SJCRH30 (cell line): ENCODE measurements at places on chromosomes 3 and 15. TPM values are rescaled to one million over a fixed set of nuclear protein-coding genes. Genes with fewer than 3 reads are reported as not detected.

- DNase-seq: no peak
These were observed 78.8 kb downstream of the WNT5A start for GRCh38 chr3:55408193-55408826.

- no peak for DNase-seq
These were observed 258.1 kb upstream of the MCTP2 start for GRCh38 chr15:93973287-93973686.

The ITIH1 gene
- total RNA-seq: 0.04 TPM in 1 of 2 replicates, not detected in the other

DNA sequence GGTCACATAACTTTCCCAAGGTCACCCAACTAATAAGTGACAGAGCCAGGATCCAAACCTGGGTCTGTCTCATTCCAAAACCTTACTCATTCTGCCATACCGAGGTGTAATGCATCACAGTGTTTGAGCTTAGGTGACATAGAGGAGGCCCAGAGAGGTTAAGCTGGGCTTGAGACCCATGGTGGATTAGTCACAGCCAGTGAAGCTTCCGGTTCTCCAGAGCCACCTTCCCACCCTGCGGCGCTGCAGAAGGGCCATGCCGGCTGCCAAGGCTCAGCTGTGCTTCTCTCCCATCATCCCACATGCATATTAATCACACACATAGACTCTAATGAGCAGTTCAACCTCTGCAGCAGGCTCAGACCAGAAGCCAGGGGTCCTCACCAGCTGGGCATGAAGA, 42.2 kb downstream of the SPSB4 start:
- DNase-seq: peak; percentile 89

The NR2E3 gene
- total RNA-seq: 4.5 and 8.8 TPM in 2 replicates

The TGM5 gene
- not detected in 2 replicates for total RNA-seq

The GPR149 gene
- total RNA-seq: not detected in 2 replicates

GRCh38 chr3:71146673-71147072, 436.9 kb downstream of the FOXP1 start:
- DNase-seq: no peak

GRCh38 chr15:32844118-32844711, 126.4 kb downstream of the GREM1 start:
- peak; percentile 69 for DNase-seq

- no peak for DNase-seq
These were observed 147.9 kb downstream of the SST start for GRCh38 chr3:187522293-187522692.

The MTMR10 gene
- total RNA-seq: 10.6 and 11.4 TPM in 2 replicates

- no peak for DNase-seq
These were observed 70.3 kb downstream of the SLMAP start for GRCh38 chr3:57826245-57826951.

GRCh38 chr3:156417559-156418132, 137.3 kb downstream of the SSR3 start:
- DNase-seq: no peak

The ATP13A4 gene
- total RNA-seq: 0.18 and 0.49 TPM in 2 replicates

The SHC4 gene
- total RNA-seq: 1.2 and 1.8 TPM in 2 replicates

The ARL14 gene
- total RNA-seq: not detected in 2 replicates

The MESD gene
- total RNA-seq: 20.5 and 22.1 TPM in 2 replicates

GRCh38 chr3:124633524-124633923, 96.7 kb upstream of the UMPS start:
- DNase-seq: no peak

DNA sequence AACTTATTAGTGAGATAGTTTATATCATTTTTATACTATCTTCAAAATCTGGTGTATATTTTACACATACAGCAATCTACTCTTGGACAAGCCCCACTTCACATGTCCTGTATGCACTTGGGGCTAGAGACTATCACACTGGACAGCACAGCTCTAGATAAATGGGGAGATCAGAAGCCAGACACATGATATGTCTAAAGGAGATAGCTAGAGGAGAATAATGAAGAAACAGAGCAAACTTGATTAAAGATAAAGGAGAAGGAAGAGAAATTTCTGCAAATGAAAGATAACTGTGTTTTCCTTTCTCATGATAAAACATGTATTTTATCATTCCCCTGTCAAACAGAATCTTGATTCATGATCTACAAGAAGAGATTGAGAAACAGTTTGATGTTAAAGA, 13.0 kb downstream of the CPA3 start:
- DNase-seq: no peak

GRCh38 chr3:116524453-116525210, 79.3 kb upstream of the LSAMP start:
- DNase-seq: no peak

- no peak for DNase-seq
These were observed 118.3 kb upstream of the NEO1 start for GRCh38 chr15:72933976-72934375.

DNA sequence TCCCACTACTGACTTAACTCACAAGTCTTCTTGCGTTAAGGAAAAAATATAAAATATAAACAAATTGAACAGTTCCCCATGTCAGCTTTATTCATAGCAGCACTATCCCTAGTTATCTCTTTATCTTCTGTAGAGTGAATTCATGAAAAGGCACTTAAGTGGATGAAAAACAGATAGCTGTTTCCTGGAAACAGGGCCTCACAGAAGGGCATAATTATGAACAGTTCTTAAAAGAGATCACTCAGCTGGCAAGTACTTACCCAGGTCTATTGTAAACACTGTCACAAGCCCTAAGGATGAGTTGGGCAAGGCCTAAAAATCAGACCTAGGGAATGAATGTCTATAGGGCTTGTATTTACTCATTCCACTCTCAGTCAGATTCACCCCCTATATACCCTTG, 10.7 kb downstream of the MB21D2 start:
- no peak for DNase-seq

- no peak for DNase-seq
These were observed 16.1 kb downstream of the PAQR9 start for GRCh38 chr3:142947352-142947751.

DNA sequence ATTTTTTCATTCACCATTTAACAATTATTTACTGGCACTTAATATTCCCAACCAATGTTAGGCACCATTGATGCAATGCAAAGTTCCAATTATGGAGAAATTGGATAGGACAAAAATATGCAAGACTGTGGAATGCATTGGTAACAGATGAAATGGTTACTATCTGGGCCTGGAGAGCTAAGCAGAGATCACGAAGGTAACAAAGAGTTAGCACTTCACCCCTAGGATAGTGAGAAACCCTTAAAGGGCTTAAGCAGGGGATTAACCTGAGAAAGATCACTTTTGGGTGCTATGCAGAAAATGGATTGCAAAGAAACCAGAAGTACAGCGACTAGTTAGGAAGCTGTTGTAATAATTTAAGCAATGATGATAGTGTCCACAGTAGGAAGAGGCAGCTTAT, 129.6 kb upstream of the GPR149 start:
- no peak for DNase-seq

DNA sequence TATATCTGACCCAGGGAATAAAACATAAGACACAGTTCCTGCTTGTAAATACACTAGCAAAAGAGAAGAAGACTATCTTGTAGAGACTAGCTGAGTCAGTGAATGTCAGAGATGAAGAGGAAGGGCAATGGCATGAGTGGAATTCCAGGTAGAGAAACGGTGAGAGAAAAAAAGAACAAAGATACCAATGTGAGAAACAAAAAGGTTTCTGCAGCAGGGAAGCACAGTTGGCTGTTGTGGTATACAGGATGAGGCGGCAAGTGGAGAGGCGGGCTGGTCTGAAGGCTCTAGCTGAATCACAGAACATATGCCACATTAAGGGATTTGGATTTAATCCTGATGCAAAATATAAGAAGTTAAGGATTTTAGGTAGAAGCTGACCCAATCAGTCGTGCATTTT, 17.1 kb upstream of the TASOR start:
- no peak for DNase-seq

DNA sequence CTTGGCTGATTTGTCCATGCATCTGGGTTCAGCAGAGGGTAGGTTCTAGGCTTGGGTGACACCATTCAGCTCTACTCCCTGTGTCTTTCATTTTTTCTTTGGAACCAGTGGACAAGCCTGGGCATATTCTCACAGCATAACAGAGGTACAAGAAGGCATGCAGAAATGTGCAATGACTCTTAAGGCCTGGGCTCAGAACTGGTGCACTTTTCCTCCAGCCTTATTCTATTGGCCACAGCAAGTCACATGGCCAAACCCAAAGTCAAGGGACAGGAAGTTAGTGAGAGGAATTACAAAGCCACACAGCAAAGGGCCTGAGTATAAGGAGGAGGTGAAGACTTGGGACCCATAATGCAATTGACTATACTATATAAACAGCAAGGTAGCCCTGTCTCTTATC, 200.9 kb upstream of the CTDSPL start:
- DNase-seq: no peak

- peak; percentile 21 for DNase-seq
These were observed 102.2 kb downstream of the CD47 start for GRCh38 chr3:107988460-107989175.

DNA sequence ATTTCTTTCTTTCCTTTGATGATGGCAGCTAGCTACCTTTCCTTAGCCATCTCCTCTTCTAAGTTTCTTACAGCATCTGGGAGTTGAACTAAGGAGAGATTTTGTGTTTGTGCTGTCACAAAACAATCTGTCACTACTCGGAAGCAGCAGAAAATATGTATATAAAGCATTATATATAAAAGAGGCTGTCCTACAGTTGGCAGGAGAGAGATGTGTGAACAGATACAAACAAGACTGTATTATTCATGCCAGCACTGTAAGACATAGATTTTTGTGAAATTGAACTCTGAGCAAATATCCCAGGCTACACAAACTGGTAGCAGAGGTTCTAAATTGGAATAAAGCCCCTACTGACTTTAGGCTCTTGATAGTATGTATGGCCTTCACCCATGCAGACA, 577.5 kb upstream of the NECTIN3 start:
- no peak for DNase-seq

- no peak for DNase-seq
These were observed 35.7 kb upstream of the GRAMD1C start for GRCh38 chr3:113802795-113803455.

- no peak for DNase-seq
These were observed 7.9 kb downstream of the FSIP1 start for GRCh38 chr15:39774688-39775267.

The SERINC4 gene
- total RNA-seq: not detected in 2 replicates

DNA sequence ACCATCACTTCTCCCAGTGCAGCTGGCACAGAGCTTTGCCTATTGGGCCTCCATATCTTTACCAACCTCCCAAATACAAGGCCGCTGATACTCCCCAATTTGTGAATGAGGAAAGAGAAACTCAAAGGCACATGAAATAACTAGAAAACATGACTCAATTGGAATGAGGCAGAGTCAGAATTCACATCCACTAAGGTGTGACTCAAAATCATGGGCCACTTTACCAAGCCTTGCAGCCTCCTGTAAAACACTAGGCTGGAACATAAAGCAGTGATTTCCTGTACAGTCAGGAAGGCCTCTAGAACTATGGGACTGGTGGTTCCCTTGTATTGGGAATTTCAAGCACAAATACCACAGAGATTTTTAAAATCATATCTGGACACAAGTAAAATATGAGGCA, 128.6 kb downstream of the DCLK3 start:
- no peak for DNase-seq

- no peak for DNase-seq
These were observed 552.9 kb upstream of the SUCLG2 start for GRCh38 chr3:68207327-68207726.

GRCh38 chr3:36864180-36865053, 80.4 kb downstream of the TRANK1 start:
- DNase-seq: no peak

The CPNE9 gene
- total RNA-seq: 0.06 TPM in 1 of 2 replicates, not detected in the other

DNA sequence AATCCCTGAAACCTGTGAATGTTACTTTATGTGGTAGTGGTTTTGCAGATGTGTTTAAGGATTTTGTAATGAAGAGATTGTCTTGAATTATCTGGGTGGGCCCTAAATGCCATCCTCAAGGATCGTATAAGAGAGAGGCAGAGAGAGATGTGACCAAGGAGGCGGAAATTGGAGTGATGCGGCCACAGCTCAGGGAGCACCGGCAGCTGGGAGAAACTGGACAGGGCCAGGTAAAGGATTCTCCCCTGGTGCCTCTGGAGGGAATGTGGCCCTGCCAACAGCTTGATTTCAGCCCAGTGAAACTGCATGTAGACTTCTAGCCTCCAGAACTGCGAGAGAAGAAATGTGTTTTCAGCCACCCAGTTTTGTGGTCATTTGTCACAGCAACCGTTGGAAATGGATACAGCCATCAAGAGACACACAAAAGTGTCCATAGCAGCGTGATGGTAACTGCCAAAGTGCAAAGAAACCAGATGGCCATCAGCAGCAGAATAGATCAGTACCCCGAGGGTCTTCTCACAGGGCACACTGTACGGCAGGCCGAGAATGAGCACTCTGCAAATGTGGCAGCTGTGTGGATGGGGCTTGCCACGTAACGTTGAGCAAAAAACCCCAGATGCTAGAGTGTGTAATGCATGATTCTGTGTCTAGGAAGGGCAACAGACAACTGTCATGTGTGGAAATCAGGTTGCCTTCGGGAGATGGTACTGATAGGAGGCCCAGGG, 12.2 kb downstream of the APBA2 start:
- DNase-seq: no peak

DNA sequence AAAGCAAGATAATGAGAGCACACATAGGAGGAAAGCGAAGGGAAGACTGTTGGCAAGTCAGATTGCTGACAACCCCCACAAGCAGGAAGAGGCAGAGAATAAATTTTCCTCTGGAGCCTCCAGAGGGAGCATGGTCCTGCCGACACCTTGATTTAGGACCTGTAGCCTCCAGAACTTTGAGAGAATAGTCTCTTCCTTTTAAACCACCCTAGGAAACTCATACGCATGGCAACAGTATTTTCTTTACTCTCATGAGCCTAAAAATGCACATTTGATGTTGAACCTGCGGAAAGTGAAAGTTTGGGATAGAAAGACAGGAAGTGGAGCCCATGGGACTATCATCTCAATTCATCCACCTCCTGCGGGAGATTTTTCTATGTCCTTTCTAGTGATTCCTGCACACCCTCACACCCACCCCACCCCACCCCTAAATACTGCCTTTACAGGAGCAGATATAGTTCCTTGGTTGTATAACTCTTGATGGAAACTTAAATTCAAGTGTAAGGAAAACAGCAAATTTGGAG, 116.7 kb upstream of the LPP start:
- DNase-seq: no peak

The HCLS1 gene
- 0.68 and 1.9 TPM in 2 replicates for total RNA-seq

- DNase-seq: no peak
These were observed 82.2 kb upstream of the THBS1 start for GRCh38 chr15:39498629-39499028.

GRCh38 chr3:120284747-120285507, at the start of gene GPR156:
TSS of gene GPR156 (minus strand) at chr3:120285222. CDS start at chr3:120244098, 41,124 bp downstream.
- DNase-seq: no peak

The LRRC31 gene
- total RNA-seq: not detected in 2 replicates

The TRAT1 gene
- 0.08 TPM in 1 of 2 replicates, not detected in the other for total RNA-seq

- no peak for DNase-seq
These were observed 65.2 kb downstream of the SLC9C1 start for GRCh38 chr3:112228786-112229185.

DNA sequence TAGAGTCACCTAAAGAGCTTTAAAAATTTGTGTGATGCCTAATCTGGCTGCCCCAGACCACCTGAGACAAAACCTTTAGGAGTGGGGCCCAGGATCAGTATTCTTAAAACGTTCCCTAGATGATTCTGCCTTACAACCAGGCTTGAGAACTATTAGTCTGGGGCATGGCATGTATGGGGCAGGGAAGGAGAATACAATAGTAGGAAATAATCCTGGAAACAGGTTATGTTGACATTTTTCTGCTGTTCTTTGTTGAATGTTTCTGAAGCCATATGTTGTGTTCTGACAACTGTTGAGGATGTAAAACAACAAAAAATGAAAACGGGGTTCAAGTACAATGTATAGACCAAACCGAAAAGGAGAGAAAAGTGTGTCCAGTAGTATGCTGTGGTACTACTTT, 2.9 kb downstream of the GTF2E1 start:
- DNase-seq: no peak
